ENCODE measurements at places on chromosomes 3 and 15. TPM values are rescaled to one million over a fixed set of nuclear protein-coding genes. Genes with fewer than 3 reads are reported as not detected.

PPP2R3A gene
- 10.2 TPM for total RNA-seq

GPR160 gene
- total RNA-seq, result 16.1 TPM

ALS2CL gene
- 11.2 TPM for total RNA-seq

B3GNT5 gene
- total RNA-seq, result 9.4 TPM

GRCh38 chr3:53248161-53248560 lies 7.7 kb downstream of the TKT start:
- DNase-seq, result no peak

GRCh38 chr15:68635141-68635540 lies 56.3 kb downstream of the CORO2B start:
- no peak for DNase-seq

DNA sequence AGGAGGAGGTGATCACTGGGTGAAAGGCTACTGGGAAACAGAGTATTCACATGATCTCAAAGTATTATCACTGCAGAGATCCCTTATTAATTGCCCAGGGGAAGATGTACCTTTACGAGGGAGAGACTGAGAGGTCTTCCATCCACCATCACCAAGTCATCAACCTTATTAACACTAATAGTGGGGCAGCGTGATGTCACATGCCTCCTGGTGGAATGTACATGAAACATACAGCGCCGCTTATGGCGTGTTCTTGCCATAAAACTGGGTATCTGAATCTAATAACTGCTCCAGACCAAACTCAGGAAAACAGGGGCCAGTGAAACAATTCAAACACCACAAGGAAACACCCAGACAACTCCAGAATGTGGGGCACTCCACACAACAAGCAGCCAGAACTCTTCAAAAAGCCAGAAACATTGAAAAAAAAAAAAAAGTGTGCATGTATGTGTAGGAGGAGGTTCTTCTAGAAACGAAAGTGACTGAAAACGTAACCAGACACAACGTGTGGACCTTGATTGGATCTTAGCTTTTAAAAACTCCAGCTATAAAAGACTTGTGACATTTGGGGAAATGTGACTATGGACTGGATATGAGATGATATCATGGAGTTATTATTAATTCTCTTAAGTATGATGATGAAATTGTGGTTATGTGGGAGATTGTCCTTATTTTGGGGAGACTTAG lies 4.6 kb downstream of the STIMATE start:
- no peak for DNase-seq

- peak; percentile 84 for DNase-seq
Measured at GRCh38 chr15:70788114-70789049, 25.0 kb upstream of the UACA start.

DNA sequence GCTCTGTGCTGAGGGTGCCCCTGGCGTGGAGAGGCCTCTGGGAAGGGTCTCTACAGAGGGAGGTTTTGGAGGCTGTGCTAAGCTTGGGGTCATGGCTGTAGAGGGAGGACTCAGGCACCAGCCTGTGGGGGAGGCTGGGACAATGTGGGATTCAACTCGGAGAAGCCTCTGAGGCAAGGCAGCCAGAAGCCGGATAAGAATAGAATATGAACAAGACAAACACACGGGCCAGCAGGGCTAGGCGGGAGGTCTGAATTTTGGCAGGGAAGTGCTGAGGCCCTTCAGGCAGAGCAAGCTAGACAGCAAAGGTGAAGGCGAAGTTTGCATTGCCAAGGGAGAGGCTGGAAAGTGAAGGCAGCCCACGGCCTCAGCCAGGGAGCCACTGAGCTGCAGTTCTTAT lies 612.1 kb upstream of the NR2F2 start:
- DNase-seq, result no peak

DNA sequence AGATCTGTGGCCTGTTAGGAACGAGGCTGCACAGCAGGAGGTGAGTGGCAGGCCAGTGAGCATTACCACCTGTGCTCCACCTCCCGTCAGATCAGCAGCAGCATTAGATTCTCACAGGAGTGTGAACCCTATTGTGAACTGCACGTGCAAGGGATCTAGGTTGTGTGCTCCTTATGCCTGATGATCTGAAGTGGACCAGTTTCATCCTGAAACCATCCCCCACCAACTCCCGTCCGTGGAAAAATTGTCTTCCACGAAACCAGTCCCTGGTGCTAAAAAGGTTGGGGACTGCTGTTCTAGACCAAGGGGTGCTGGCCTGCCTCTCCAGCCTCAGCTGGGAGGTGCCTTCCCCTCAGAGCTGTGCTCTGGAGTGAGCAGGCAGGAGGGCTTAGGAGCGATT lies 61.4 kb downstream of the RPLP1 start:
- no peak for DNase-seq

- DNase-seq, result no peak
Measured at GRCh38 chr3:41768363-41768762, 193.5 kb downstream of the ULK4 start.

GRCh38 chr3:165455793-165456192 lies 259.6 kb upstream of the SLITRK3 start:
- no peak for DNase-seq

- no peak for DNase-seq
Measured at GRCh38 chr3:156519758-156520162, 35.2 kb downstream of the SSR3 start.

All from Caco-2 (cell line).